ENCODE measurements at places on chromosomes 12 and 14.

DNA sequence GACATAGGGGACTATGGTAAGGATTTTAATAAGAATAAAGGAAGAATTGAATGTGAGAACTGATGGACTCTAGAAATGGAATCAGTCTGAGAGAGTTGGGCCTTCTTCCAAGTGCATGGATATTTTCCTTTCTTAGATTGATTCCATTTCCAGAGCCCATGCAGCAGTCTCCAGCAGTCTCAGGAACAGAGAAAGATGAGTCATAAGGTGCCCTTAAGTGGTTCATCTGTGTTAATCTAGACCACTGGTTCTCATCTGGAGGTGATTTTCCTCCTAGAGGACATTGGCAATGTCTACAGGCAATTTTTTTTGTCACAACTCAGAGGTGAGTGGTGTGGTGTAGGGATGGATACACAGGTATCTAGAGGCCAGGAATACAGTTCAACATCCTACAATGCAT lies 25.9 kb downstream of the TRIM9 start:
- DNase-seq, result no peak

DNA sequence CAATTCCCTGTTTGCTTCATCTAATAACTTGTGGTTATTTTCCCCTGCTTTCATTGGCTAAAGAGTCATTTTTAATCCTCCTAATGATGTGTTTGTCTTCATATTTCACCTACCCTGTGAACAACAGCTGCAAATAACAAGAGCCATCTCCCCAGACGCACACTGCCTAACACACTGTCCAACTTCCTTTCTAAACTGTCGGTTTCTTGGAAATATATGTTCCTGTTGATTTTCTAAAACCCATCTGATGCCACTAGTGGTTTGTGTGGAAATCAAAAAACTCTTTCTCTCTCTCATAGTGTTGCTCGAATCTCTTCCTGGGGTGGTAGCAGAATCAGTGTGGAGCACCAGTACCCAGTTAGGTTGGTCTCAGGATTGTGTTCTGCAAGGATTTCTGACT lies 226.9 kb downstream of the EPS8 start:
- DNase-seq, result peak; percentile 50

GRCh38 chr12:7023114-7023513 lies 4.8 kb upstream of the LPCAT3 start:
- peak; percentile 87 for DNase-seq

GRCh38 chr14:95222151-95222631 lies 64.9 kb upstream of the DICER1 start:
- no peak for DNase-seq

DNA sequence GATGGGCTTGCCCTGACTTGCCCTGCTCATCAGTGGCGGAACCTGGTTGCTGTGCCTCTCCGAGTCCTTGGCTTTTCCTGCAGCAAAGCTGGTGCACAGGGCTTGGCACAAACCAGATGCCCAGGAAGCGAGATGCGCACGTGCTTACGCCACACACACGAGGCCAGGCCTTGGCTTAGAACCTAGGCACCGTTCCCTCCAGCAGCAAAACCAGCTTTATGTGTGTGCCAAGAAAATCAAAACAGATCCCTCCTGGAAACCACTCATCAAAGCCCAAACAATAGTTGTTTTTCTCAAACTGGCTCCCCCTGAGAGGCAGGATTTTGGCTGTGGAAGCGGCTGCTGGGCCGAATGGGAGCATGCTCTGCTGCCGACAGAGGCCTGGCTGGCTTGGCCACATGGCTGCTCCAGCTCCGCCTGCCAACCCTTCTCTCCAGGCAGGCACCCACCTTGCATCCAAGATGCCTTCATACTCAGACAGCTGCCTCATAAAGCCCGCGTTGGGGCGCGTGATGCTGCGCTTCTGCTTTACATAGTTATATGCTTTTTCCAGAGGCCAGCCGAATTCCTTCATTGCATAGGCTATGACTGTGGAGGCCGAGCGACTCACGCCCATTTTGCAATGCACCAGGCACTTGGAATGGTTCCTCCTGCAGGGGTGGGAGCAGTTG lies 58.7 kb downstream of the SSH1 start:
- DNase-seq, result no peak

DNA sequence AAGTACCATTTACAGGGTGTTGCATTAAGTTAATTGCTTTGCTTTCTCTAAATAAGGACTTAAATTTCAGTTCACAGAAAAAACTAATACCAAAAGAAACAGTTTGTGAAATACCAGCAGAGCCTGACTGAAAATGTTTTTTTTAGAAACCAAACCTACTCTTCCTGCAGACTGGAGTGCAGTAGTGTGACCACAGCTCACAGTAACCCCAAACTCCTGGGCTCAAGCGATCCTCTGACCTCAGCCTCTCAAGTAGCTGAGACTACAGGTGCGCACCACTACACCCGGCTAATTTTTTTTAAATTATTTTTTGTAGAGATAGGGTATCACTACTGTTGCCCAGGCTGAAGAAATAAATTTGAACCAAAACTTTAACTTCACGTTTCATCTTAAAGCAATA lies 103.5 kb upstream of the PLEKHA5 start:
- DNase-seq, result no peak

GRCh38 chr14:79136071-79137044 lies 966.2 kb downstream of the NRXN3 start:
- DNase-seq, result no peak

DNA sequence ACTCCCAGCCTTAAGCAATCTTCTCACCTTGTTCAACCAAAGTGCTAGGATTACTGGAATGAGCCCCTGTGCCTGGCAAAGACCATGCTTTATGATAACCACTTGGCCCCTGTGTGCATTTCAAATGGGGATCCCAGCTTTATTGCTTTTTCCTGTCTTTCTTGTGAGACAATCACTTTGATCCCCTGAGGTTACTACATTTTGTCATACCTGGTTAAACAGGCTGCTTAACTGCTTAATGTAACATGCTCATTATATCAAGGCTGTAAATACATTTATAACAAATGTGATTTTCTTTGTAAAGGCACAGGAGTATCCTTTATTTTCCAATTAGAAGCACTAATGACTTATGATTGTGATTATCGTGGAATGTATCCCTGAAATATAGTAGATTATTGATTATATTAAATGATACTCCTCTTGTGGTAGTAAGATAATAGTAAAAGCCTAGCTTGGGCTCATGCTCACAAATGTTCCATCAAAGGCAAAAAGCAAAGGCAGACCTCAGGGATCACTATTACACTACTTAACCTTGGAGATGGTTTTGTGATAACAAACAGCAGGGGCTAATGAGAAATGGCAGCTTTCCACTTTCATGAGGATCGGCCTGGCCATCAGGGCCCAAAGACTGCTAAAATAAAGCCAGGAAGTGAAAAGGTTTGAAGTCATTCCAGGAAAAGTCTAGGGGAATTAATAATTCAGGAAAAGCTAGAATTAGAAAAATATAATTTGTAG lies 290.8 kb upstream of the MDGA2 start:
- DNase-seq, result no peak

- no peak for DNase-seq
Measured at GRCh38 chr12:49985981-49986380, 13.2 kb downstream of the AQP6 start.

DNA sequence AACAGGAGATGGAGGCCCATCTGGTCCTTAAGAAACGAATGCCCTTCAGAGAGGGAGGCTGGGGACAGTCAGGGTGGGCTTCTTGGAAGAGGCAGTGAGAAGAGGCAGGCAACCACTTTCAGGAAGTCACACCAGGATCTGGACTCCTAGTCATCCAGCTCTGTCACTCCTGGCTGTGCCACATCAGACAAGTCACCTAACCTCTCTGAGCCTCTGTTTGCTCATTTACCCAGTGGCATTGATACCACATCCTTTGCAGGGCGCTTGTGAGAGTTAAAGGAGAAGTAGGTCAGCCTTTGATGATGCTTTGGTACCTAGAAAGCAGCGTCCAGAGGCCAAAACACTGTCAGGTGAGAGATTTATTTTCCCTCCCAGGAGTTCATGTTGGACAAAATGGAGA lies 11.1 kb downstream of the CCDC197 start:
- no peak for DNase-seq

GRCh38 chr14:51209457-51209856 lies 30.6 kb upstream of the TMX1 start:
- no peak for DNase-seq

GRCh38 chr14:72186523-72186922 lies 254.3 kb downstream of the RGS6 start:
- no peak for DNase-seq

GRCh38 chr14:95236221-95236620 lies 78.9 kb upstream of the DICER1 start:
- no peak for DNase-seq

DNA sequence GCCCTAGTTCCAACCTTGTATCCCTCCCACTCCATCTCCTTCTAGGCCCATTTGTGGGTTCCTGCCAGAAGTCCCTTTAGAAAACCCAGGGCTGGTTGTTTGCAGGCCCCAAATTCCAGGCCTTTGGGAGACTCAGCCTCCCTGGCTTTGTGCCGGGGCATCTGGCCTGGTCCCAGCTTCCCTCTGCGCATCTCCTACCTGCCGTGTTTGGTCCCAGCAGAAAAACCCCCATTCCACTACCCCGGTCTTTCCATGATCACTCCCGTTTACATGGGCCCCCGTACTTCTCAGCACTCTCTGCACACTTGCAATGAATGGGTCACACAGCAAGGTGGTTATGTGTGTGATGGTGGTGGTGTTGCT lies 15.3 kb downstream of the KMT5A start:
- no peak for DNase-seq

- no peak for DNase-seq
Measured at GRCh38 chr14:71688576-71688975, 243.7 kb upstream of the RGS6 start.

DNA sequence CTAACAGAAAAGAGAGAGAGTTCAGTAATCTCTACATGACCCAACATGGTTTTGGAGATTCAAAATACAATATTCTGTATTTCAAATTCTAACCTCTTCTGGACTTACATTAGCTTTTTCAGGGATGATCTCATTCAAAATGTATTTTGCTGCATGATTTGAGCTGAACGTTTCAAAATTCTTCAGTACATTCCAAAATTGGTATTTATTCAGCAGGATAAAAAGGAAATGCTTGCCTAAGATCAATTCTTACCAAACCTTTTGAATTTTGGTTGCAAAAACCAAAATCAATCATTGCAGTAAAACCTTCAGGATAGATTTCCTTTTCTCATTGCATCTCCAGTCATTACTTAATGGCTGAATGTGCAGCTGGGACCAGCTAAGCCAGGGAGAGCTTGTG lies 1761.3 kb upstream of the SEL1L start:
- no peak for DNase-seq

DNA sequence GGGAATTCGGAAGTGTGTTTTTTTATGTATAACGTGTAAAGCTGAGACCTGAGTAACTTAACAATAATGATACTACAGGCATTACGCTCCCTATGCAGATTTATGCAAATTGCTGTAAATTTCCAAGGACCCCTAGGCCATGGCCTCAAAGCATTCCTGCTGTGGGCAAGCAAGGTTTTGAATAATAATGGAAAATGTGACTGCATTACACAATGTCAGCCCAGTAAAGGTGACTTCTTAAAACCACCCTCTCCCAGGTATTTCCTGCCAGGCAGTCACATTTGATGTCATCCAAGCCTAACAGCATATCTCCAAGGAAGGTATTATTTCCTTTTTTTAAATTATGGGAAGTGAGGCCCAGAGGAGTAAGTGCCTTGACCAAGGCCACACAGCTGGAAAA lies 621.0 kb downstream of the BCL11B start:
- no peak for DNase-seq

DNA sequence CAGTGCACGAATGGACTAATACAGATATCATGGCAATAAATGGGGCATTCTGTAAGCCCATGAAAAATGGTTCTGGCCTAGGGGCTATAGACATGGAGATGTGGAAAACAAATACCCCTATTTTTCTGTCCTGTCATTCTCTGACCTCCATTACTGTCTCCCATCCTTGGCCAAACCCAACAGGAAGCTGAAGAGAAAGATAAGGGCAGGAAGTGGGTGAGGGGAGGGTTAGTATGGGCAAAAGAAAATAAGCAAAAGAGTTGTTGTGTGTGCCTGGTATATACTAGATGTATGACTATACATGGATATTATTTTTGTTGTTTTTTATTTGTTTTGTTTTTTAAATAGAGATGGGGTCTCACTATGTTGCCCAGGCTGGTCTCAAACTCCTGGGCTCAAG lies 339.3 kb downstream of the PCNX1 start:
- peak; percentile 31 for DNase-seq

All from OCI-M1 (cell line).